ENCODE measurements at places on chromosomes 2 and 18. TPM values are rescaled to one million over a fixed set of nuclear protein-coding genes. Genes with fewer than 3 reads are reported as not detected.

- DNase-seq: no peak
- H3K27me3 ChIP-seq: no peaks in the 10 kb centered on the region
- H3K4me1 ChIP-seq: no peaks in the 10 kb centered on the region
- no peaks in the 10 kb centered on the region for H3K36me3 ChIP-seq
- H3K4me3 ChIP-seq: no peak overlapping the region
These were observed 27.7 kb downstream of the POLE4 start for GRCh38 chr2:74985978-74986609.

- no peaks in the 10 kb centered on the region for H3K27me3 ChIP-seq
- no peaks in the 10 kb centered on the region for H3K36me3 ChIP-seq
- no peaks in the 10 kb centered on the region for H3K4me1 ChIP-seq
- H3K4me3 ChIP-seq: no peak overlapping the region
These were observed 46.3 kb upstream of the GBX2 start for GRCh38 chr2:236214376-236214995.

DNA sequence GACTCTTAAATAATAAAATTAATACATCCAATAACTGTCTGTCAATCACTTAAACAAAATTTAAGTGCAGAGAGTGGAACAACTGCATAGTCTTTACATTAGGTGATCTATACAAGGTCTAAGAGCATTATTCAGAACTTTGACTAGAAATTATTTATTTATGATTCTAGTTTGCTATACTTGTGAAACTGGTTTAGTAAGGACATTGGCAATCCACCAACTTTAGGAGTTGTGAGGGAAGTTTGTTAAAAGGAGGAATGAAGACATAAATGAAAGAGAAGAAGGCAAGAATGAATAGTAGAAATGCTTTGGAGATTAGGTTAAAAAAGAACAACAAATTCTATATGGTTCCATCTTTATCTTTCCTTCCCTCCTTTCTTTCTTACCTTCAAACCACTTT lies 217.5 kb downstream of the GPD2 start:
- no peak overlapping the region for H3K4me3 ChIP-seq
- H3K27ac ChIP-seq: no peak overlapping the region
- no peak for DNase-seq
- no peaks in the 10 kb centered on the region for H3K27me3 ChIP-seq
- no peaks in the 10 kb centered on the region for H3K4me1 ChIP-seq
- no peaks in the 10 kb centered on the region for H3K36me3 ChIP-seq

GPAT2 gene
- 4.8 TPM for total RNA-seq

GRCh38 chr2:129748653-129749052 lies 230.8 kb upstream of the RAB6C start:
- no peaks in the 10 kb centered on the region for H3K36me3 ChIP-seq
- H3K4me3 ChIP-seq: no peak overlapping the region
- no peaks in the 10 kb centered on the region for H3K4me1 ChIP-seq
- H3K27me3 ChIP-seq: no peaks in the 10 kb centered on the region
- H3K27ac ChIP-seq: no peak overlapping the region

DNA sequence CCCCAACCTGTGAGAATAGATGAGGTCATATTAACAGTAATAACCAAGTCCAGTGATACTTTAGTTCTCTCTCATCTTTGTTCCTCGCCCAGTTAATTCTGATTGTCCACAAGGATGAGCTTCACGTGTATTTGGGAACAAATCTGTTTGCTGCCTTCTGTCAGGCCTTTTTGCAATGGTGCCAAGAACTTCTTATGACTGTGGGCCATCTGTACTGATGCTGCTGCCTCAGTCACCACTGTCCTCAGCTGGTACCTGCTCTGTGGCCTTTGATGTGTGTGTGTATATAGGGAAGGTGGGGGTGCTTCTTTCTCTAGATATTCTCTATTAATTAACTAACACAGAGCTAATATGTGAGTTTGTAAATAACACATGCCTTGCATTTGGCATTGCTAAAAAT lies 392.9 kb downstream of the TGIF1 start:
- H3K27me3 ChIP-seq: no peaks in the 10 kb centered on the region
- no peaks in the 10 kb centered on the region for H3K36me3 ChIP-seq
- no peak for DNase-seq

DNA sequence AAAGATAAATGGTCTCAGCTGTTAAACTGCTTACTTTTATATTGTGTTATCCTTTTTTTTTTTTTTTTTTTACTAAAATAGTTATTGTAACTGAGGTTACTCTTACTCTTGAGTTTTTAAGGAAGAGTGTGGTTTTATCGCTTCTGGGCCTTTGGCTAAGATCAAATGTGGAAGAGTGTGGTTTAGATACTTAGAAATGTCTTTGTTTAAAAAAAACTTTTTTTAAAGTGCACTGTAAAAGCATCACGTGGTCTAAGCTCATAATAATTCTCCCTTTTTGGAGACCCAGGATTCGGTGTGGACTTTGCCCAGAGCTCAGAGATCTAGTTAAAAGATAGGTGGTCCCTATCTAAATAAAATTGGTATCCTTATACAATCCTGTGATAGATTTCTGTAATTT lies 11.9 kb upstream of the OXER1 start:
- H3K27ac ChIP-seq: no peak overlapping the region
- H3K4me3 ChIP-seq: no peak overlapping the region
- no peak for DNase-seq
- H3K4me1 ChIP-seq: no peaks in the 10 kb centered on the region
- no peaks in the 10 kb centered on the region for H3K27me3 ChIP-seq
- no peaks in the 10 kb centered on the region for H3K36me3 ChIP-seq

DNA sequence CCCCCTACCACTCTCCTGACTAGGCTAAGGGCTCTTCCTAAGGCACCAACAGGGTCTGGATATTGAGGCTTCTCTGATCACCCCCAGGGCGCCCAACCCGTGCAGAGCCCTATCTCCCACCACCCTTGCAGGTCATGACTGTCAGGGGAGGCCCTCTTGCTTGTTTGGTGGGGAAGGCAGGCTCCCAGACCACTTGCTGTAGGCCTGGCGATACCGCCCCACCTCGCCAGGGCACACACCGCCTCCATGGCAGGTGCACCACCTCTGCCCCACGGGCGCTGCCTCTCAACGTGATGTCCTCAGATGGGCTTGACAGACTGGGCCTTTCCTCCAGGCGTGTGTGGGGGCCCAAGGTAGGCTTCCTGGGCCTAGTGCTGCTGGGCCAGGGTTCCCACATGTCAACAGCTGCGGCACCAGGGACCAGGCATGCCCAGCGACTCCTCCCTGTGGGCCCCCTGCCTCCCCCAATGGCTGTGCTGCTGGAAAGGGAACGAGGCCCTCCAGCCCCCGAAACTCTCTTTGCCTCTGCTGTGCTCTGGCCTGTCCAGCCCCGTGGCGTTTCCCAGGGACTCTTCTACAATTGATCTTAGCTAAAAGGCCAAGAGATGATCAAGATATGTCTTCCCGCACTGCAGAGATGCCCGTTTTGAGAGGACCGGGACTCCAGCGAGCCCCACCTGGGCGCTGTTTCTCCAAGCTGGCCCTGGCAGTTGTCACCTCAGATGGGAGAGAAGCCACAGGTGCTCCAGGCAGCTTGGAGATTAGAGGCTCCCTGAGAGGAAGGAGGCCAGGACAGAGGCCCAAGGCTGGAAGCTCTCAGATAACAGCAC lies 7.5 kb downstream of the NPPC start:
- DNase-seq: no peak
- H3K4me3 ChIP-seq: no peak overlapping the region
- no peak overlapping the region for H3K27ac ChIP-seq
